ENCODE measurements at places on chromosomes 5 and 9.

DNA sequence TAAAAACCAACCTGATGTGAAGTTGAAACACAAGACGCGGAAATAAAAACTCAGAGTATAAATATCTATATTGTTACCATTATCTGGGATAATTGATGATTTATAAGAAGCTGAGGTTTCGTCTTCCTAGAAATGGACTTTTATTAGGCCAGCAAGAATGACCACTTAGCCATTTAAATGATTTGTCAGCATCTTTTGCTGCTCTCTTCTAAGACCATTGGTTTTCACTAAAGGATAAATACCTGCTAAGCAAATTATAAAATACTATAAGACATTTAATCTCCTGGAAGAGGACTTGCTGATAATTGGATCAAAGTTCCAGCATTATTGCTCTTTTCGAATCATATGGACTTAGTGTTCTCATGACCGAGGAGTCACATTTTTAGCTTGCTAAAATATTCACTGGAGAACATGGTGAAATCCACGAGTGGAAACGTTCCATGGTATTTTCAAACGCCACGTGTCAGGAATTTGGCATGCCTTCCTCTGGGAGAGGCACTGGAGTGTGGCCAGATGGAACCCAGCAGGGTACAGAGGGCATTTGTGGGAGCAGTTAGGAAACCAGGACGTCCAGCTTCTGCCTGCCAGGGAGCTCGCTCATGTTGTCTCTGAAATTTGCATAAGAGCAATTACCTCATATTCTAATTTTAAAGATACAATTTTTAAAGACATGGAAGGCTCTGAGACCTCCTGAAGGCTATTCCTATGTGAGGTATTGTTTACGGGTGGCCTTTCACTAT lies 43.1 kb downstream of the TNFAIP8 start:
- DNase-seq, result no peak

DNA sequence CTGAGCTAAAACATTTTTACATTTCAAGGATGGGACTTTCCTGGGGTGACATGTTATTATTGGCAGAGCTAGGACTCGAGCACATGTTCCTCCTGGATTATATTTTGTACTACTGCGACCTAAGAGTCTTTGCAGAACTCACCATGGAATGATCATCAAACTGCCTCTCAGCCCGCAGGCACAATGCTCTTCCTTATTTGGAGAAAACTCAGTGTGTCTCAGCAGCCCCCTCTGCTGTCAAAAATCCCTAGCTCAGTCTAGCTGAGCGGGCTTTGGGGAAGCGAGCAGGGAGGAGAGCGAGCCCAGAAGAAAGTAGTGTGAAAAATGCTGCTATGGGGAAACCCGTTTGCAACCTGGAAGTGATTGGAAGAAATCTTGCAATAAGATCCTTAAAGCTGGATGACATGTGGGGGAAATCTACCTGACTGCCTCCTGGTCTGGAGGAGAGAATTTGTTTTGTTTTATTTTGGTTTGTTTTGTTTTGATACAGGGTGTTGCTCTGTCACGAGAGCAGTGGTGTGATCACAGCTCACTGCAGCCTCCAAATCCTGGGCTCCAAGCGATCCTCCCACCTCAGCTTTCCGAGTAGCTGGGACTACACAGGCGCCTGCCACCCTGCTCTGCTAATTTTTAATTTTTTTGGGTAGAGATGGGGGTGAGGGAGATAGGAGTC lies 89.9 kb upstream of the CLINT1 start:
- DNase-seq, result peak; percentile 47

DNA sequence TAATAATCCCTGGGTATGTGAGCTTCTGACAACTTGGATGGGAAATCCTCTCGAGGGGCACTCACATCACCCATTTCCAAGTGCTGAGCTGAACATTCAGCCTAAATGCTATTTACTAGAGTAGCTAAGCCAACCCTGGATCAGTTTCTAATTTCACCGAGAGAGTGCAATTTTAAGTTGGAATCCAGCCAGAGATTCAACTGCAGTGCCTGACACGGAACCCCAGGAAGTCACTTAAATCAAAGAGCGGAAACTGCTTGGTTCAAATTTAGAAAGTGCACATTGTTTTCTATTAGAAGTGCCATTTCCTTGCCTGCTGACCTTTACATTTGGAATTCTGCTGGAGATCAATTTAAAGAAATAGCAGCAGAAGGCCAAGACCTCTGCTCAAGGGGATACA lies 8.8 kb downstream of the SPRY4 start:
- DNase-seq, result no peak

- DNase-seq, result no peak
Observed at GRCh38 chr5:17665836-17666235, 31.6 kb downstream of the TAF11L14 start.

- DNase-seq, result no peak
Observed at GRCh38 chr9:93108291-93109041, 12.4 kb downstream of the CARD19 start.

GRCh38 chr9:37617832-37618231 lies 25.4 kb upstream of the TOMM5 start:
- DNase-seq, result no peak

GRCh38 chr5:170159101-170159698 lies 53.5 kb downstream of the FOXI1 start:
- DNase-seq, result no peak

- no peak for DNase-seq
Observed at GRCh38 chr9:95980262-95981125, 105.0 kb downstream of the ERCC6L2 start.

- DNase-seq, result no peak
Observed at GRCh38 chr9:112174222-112174964, 704 bp downstream of the SUSD1 start.

DNA sequence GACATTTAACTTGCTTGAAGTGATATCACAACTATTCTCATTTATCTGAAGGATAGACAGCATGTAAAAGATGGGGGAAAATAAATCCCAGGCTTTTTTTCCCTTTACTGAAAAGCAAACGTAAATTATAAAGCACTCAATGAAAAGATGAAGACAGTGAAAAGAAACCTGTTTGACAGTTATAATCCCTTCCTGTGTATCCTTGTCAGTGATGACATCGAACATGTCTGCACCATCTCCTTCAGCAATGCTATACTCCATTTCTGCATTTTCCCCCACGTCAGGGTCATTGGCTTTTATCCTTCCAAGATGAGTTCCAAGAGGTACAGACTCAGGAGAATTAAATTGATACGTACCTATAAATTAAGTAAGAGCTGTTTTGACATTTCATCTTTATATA lies 134.9 kb downstream of the CDH9 start:
- DNase-seq, result no peak

GRCh38 chr5:169705322-169705721 lies 68.2 kb downstream of the DOCK2 start:
- DNase-seq, result no peak

GRCh38 chr5:80466669-80467485 lies 21.0 kb upstream of the FAM151B start:
- no peak for DNase-seq

- DNase-seq, result no peak
Observed at GRCh38 chr5:4627131-4627530, 513.0 kb upstream of the ADAMTS16 start.

GRCh38 chr5:84392836-84393235 lies 8.2 kb upstream of the EDIL3 start:
- no peak for DNase-seq

DNA sequence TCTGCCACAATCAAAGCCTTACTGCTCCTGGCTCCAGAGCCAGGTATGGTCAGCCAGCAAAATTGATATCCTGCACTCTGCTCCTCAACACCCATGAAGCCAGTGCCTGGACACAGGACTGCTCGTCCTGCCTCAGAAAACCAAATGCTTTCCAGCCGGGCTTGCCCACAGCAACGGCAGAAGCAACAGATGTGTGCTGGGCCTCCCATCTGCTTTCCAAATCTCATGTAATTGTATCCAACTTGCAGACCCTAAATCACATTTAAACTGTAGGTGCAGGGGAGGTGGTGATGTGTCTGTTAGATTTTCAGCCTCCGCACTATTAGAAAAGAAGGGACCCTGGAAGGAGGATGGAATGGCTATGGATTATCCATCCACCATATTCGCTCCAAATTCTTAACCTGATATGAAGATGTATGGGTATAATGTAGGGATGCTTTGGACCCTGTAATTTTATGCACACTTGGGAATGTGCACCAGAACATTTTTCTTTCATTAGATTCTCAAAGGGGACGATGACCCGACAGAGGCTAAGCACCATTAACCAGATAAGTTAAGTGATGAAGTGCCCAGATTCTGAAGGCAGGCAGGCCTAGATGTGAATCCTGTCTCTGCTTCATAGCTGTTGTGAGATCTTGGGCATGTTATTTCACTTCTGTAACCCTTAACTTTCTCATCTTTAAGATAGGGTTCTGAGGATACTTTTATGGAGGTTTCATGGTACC lies 58.2 kb downstream of the EXOSC2 start:
- DNase-seq, result no peak

DNA sequence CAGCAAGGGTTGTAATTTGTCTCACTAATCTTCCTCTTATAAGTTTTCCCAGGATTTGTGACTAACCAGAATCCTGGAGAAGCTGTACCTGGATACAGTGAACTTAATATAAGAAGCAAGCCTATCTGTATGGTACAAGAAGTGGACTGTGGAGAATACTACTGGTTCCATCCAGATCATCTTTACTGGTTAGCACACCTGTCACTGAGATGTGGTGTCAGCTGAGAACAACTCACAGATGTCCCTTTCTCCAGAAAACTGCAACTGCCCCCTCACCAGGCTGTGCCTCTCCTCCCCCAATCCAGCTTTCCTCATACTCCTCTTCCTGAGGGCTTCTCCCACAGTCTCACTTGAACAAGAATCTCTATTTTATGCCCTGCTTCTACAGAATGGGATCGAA lies 4.9 kb downstream of the FBXO10 start:
- no peak for DNase-seq

DNA sequence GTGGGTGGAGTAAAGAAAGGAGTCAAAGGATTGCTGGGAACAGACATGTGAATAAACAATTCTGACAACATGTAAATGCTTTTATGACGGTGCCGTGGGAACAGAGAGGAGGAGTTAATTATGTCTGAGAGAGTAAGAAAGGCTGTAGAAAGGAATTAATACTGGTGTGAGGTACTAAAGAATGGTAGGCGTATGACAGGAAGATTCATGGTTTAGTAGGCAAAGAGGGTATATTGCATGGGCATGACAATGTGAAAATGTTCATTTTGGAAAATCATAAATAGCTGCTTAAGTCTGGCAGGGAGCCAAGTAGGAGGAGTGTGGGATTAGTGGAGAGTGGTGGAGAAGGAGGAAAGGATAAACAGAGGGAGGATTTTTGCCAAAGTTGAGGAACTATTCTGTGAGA lies 19.7 kb downstream of the NAA35 start:
- DNase-seq, result no peak

DNA sequence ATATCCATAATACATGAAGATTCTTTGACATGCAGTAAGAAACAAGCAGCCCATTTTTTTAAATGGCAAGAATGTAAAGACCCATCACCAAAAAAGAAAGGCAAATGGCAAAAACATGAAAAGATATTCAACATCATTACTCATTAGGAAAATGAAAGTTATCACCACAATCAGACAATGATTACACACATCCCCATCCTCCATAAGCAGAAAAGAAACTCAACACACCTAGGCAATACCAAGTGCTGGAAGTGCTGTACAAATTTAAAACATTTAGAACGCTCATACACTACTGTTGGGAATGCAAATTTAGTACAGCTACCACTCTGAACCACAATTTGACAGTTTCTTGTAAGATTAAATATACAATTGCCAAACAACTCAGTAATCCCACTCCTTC lies 466.7 kb downstream of the ACTL7B start:
- DNase-seq, result no peak

GRCh38 chr5:65696892-65697291 lies 25.0 kb downstream of the SGTB start:
- no peak for DNase-seq

DNA sequence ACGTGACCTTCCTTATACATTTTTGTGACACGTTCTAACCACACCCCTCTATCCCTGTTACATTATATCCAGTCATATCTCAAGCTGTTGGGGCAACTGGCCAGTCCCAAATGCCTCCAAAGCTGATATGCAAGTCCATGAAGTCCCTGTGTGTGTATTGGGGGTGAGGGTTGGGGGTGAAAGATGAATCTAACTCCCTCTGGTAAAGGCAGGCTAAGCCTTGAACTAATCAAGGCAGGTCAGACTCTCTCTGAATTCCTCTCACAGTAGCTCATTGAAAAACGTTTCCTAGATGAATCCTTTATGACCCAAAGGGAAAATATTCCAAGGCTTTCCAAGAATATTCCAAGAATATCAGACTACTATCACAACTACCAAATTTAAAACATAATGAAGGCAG lies 174.4 kb downstream of the MUSK start:
- DNase-seq, result no peak

DNA sequence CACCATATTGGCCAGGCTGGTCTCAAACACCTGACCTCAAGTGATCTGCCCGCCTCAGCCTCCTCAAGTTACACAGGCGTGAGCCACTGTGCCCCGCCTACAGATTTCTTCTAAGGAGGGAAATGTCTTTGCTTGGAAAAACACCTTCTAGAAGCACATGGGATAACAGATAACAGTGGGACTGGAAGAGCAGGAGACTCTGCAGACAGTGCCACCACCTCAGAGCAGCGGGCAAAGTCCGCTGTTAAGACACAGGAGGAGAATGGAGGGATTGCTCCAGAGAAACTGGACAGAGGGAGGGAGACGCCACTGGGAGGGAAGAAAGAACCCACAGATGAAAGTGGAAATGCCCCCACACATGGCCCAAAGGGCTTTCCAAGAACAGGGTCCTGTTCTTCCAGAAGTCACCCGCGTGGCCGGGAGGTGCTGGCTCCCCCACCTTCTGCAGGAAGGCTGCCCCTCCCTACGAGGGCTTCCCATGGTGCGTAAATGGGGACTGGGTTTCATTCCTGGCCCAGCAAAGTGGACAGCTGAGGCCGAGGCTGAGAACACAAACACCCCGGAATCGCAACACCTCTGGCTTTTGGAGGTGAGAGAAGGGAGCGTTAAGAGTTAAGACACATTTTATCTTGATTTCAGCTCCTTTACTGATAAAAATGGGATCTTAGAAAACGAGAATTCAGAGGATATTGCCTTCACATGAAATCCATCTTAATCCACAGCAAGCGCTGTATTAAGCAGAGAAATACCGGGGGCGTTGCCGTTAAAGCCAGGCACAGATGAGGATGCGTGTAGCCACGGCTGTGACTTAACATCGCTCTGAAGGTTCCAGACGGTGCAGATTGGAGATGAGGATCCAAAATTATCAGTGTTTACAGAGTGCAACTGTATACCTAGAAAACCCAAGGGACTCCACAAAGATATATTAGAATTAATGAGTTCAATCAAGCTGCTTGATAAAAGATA lies 11.2 kb downstream of the ADAMTS2 start:
- no peak for DNase-seq

GRCh38 chr5:181259283-181259682 lies 1.7 kb downstream of the TRIM52 start:
- no peak for DNase-seq

Data from stimulated activated CD8-positive, alpha-beta memory T cell treated with anti-CD3 and anti-CD28 coated beads, Interleukin-4, amount 100 ng/mL, for 4 hours (primary cell).